ENCODE measurements at places on chromosomes 11 and 22.

- peak; percentile 12 for DNase-seq
Observed at GRCh38 chr11:64447831-64448598, 89.1 kb downstream of the RPS6KA4 start.

GRCh38 chr11:9267680-9268079 lies 2.5 kb upstream of the DENND5A start:
- no peak for DNase-seq

DNA sequence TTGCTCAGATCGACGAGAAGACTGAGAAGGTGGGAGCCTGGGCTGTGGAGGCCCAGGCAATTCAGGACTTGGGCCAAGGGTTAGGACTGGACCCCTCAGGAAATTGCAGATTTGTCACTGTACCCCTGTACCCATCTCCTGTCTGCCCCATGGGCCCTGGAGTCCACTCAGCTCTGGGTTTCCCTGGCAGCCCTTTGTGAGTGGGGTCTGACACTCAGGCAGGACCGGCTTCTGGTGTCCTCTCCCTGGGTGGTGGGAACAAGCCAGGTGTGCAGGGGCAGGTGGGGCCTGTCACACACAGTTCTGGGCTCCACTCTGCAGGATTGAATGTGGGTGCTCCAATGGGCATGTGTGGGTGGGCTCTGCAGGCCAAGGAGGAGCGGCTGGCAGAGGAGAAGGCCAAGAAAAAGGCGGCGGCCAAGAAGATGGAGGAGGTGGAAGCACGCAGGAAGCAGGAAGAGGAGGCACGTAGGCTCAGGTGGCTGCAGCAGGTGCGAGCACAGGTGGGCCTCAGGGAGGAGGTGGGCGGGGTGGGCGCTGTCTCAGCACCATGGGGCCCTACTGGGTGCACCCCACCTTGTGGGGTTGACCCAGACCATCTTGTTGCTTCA lies 21.6 kb downstream of the INCENP start:
- no peak for DNase-seq

- no peak for DNase-seq
Observed at GRCh38 chr11:69601011-69601975, 39.7 kb upstream of the CCND1 start.

- DNase-seq, result no peak
Observed at GRCh38 chr11:10295064-10295901, 1.3 kb upstream of the SBF2 start.
